Prostate gland (tissue), 2 donors: ENCODE measurements at places on chromosomes 3 and 15. TPM values are rescaled to one million over a fixed set of nuclear protein-coding genes. Genes with fewer than 3 reads are reported as not detected.

DNA sequence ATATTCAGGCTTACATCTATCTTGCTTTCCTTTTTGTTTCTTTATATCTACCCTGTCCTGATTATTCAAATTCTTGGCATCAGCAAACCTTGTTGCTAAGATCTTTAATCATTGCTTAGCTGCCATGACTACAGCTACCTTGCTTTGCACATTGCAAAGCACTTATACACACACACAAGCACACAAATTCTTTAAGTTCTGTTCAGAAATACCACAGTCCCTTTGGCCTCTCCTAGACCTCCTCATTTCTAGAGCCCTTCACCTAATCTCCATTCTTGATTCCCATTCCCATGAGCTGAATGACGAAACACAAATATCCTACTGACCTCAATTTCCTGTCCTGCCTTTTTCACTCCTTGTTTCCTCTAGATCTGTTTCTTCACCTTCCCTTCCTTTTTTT, 409.6 kb downstream of the UNC13C start:
- H3K27me3 ChIP-seq = no peaks in the 10 kb centered on the region
- no peak overlapping the region for H3K27ac ChIP-seq
- H3K4me1 ChIP-seq = no peaks in the 10 kb centered on the region
- no peak overlapping the region for H3K4me3 ChIP-seq
- DNase-seq = no peak
- no peaks in the 10 kb centered on the region for H3K36me3 ChIP-seq

Gene CHAC1
- total RNA-seq = 0.18 TPM

GRCh38 chr3:155602307-155602706, 142.6 kb downstream of the PLCH1 start:
- H3K4me3 ChIP-seq = no peak overlapping the region
- no peaks in the 10 kb centered on the region for H3K27me3 ChIP-seq
- no peak for DNase-seq
- H3K36me3 ChIP-seq = no peaks in the 10 kb centered on the region
- no peak overlapping the region for H3K27ac ChIP-seq
- H3K4me1 ChIP-seq = no peaks in the 10 kb centered on the region

DNA sequence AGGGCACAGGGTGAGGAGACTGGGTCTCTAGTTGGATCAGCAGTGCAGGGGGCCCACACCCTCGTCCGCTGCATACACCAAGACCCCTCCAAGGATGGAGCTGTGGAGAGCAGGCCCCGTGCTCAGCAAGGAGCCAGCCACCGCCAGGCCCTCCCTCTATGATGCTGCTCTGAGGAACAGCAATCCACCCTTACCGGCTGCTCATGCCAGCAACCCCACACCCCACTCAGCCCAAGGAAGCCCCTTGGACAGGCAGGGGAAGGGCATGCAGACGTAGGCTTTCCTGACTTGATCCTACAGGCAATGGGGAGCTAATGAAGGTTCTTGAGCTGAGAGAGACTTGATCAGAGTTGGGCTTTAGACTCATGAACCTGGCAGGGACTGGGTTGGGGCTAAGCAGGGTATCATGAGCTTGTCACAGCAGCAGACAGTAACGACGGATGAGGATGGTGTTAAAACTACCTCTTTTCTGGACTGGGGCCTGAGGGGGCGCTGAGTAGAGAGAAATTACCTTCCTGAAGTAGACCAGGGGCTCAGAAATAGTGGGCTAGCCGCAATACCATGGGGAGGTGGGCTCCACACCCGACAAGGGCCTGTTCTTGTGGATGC, 50.5 kb upstream of the FGD5 start:
- no peak for DNase-seq
- H3K4me3 ChIP-seq = no peak overlapping the region
- no peaks in the 10 kb centered on the region for H3K4me1 ChIP-seq
- no peaks in the 10 kb centered on the region for H3K27me3 ChIP-seq

Gene CATSPER2
- total RNA-seq = 10.1 TPM

GRCh38 chr3:124275412-124275811, 283.5 kb upstream of the ROPN1 start:
- no peak overlapping the region for H3K27ac ChIP-seq
- H3K36me3 ChIP-seq = no peaks in the 10 kb centered on the region
- H3K4me1 ChIP-seq = peaks cover 7% of the 10 kb centered on the region
- no peak overlapping the region for H3K4me3 ChIP-seq
- DNase-seq = no peak

DNA sequence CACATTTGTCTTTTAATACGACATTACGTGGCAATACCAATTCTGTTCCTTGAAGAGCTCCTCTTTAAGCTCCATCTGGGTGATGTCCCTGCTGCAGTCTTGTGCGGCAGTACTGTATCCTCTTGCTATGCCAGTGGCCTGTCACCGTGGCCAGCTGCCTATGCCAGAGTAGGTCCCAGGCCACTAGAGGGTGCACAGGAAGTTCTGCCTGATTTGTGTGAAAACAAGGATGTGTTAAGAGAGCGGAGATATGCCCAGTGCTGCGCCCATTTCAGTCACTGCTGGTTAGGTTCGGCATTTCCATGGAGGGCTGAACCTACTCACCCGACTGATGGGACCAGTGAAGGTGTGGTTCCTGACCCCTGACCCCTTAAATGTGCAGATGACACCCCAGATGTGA, 25.2 kb downstream of the NIPA1 start:
- H3K36me3 ChIP-seq = no peaks in the 10 kb centered on the region
- H3K27me3 ChIP-seq = no peaks in the 10 kb centered on the region
- no peak overlapping the region for H3K27ac ChIP-seq
- H3K4me3 ChIP-seq = no peak overlapping the region
- H3K4me1 ChIP-seq = no peaks in the 10 kb centered on the region
- peak; percentile 8 for DNase-seq

- no peak overlapping the region for H3K27ac ChIP-seq
- H3K36me3 ChIP-seq = no peaks in the 10 kb centered on the region
- no peak overlapping the region for H3K4me3 ChIP-seq
- no peaks in the 10 kb centered on the region for H3K27me3 ChIP-seq
- no peaks in the 10 kb centered on the region for H3K4me1 ChIP-seq
Observed at GRCh38 chr3:60764870-60765269, 486.4 kb downstream of the FHIT start.

Gene BUB1B
- 2.5 TPM for total RNA-seq

- H3K36me3 ChIP-seq = no peaks in the 10 kb centered on the region
- H3K4me1 ChIP-seq = no peaks in the 10 kb centered on the region
- no peak overlapping the region for H3K27ac ChIP-seq
Observed at GRCh38 chr3:156910022-156910421, 83.9 kb downstream of the LEKR1 start.

GRCh38 chr3:129644836-129645235, 38.4 kb upstream of the PLXND1 start:
- no peak overlapping the region for H3K27ac ChIP-seq
- DNase-seq = no peak
- no peak overlapping the region for H3K4me3 ChIP-seq
- no peaks in the 10 kb centered on the region for H3K4me1 ChIP-seq
- no peaks in the 10 kb centered on the region for H3K36me3 ChIP-seq
- H3K27me3 ChIP-seq = no peaks in the 10 kb centered on the region

DNA sequence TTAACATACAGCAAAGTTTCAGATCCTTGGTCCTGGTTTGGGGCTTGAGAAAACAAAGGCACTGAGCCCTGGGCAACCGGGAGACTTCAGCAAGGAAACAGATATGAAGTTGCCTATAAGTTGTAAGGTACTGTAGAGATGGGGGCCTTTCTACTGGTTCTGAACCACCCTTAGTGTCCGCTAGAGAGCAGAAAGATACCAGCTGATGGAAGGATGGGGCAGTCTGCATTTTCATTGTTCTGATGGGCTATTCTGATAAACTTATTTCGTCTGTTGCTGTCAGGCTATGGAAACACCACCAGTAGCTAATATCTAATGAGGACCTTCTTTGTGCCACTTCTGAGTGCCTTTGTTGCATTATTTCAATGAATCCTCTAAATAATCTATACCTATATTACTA, 38.7 kb downstream of the FGD5 start:
- H3K36me3 ChIP-seq = no peaks in the 10 kb centered on the region
- H3K4me1 ChIP-seq = no peaks in the 10 kb centered on the region
- H3K4me3 ChIP-seq = no peak overlapping the region
- H3K27me3 ChIP-seq = no peaks in the 10 kb centered on the region
- H3K27ac ChIP-seq = no peak overlapping the region

GRCh38 chr3:80898211-80898610, 863.2 kb downstream of the GBE1 start:
- no peak overlapping the region for H3K27ac ChIP-seq
- no peak overlapping the region for H3K4me3 ChIP-seq
- H3K27me3 ChIP-seq = no peaks in the 10 kb centered on the region
- H3K4me1 ChIP-seq = no peaks in the 10 kb centered on the region
- no peak for DNase-seq

Gene MKRN3
- total RNA-seq = not detected

DNA sequence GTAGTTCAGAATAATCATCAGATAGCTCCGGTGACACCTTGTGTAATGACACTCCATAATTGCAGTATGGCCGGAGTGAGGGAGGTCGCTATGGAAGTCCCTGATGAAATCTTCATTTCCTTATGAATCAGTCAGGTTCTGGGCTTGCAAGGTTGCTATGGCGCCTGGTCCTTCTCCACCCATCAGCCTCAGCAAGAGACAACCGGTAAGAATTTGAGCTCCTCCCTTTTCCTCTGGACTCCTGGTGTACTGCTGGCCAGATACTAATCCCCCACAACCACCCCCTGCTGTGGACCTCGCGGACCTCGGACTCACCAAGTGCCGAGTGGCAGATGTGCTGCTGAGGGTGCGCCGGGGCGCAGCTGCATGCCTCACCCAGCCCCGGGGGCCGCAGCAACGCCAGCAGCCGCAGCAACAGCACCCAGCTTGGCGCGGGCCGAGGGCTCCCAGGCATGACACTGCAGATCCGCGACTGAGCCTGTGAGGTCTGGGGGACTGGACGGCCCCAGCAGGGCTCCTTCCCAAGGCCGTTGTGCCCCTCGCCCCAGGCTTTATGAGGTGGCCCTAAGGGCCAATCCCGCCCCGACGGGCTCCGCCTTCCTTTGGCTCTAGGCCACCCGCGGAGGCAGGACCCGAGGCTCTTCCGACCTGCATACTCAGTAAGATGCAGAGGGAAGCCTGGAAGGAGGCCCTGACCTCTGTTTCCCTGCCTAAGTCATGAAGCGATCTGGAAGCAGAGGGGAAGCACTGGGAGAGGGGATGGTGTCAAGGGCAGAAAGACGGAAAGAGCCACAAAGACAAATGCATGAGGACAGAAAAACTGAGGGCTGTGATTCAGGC, at the start of gene TIMP4:
Gene TIMP4, minus strand, starts transcription at position 526 of the 840 bp plus-strand sequence. Its CDS starts 72 bp downstream, at position 454.
- no peak within 1 kb of the TSS for H3K27ac ChIP-seq
- H3K36me3 ChIP-seq = no peaks in the 10 kb centered on the region
- H3K4me3 ChIP-seq = peak within 1 kb of the TSS; percentile 30
- no peak for DNase-seq
- no peaks in the 10 kb centered on the region for H3K4me1 ChIP-seq

- H3K4me3 ChIP-seq = no peak overlapping the region
- H3K27me3 ChIP-seq = no peaks in the 10 kb centered on the region
- H3K27ac ChIP-seq = no peak overlapping the region
- no peak for DNase-seq
- H3K4me1 ChIP-seq = no peaks in the 10 kb centered on the region
- no peaks in the 10 kb centered on the region for H3K36me3 ChIP-seq
Observed at GRCh38 chr3:69821133-69821532, 81.9 kb downstream of the MITF start.
